Pancreas (tissue), 10 donors: ENCODE measurements at places on chromosomes 16 and 17. TPM values are rescaled to one million over a fixed set of nuclear protein-coding genes. Genes with fewer than 3 reads are reported as not detected.

The PFAS gene
- 13.3 TPM for total RNA-seq

The SLC35G6 gene
- not detected for total RNA-seq

The GDPD1 gene
- total RNA-seq, result 2.4 TPM

The PKMYT1 gene
- total RNA-seq, result 1.7 TPM

The TNFAIP1 gene
- total RNA-seq, result 53.9 TPM

The KARS1 gene
- total RNA-seq, result 70.7 TPM

DNA sequence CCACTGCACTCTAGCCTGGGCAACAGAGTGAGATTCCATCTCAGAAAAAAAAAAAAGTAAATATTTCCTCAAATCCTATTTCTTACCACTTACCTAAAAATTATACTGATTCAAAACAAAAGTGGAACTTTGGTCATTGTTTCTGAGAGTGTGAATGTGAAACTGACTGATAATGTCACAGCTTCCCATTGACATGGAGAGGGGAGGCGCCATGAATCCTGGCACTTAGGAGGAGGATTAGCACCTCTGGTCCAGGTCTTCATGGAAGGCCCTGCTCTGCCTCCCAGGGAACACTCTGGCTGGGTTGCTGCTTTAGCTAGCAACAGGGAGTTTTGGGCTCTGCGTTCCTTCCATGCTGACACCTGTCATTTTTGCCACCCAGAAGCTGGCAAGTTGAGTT, 154.3 kb upstream of the SALL1 start:
- H3K27me3 ChIP-seq, result no peaks in the 10 kb centered on the region
- H3K4me3 ChIP-seq, result no peak overlapping the region
- H3K27ac ChIP-seq, result no peak overlapping the region
- DNase-seq, result no peak
- H3K4me1 ChIP-seq, result no peaks in the 10 kb centered on the region

DNA sequence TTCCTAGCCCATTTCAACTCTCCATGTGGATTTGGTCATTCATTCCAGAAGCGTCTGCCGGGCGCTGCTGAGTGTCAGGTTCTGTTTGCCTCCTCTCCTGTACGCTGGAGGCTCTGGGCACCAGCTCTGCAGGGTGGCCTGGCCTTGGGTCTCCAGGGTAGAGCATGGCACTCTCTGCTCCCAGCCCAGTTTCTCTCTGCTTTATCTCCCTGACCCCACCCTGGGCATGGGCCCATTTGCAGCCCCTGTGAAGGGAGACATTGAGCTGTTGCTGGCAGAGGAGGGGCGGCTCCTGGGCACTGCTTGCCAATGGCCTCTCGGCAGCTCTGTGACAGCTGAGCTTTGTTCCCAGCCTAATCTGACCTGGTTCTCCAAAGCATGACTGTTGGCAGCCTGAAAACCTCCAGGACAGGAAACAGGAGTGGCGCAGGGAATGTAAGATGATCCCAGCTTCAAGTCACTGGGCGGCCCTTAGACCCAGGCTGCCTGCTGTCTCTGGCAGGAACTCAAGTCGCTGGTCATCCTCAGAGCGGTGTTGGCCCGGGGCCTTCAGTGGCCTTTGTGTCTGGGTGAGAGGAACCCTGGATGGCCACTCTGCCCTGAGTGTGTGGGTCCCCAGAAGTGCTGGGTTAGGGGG, 146.8 kb downstream of the SEC14L1 start:
- peaks cover 43% of the 10 kb centered on the region for H3K4me1 ChIP-seq
- no peaks in the 10 kb centered on the region for H3K27me3 ChIP-seq
- peak overlapping the region; percentile 91 for H3K27ac ChIP-seq
- DNase-seq, result peak; percentile 87
- H3K36me3 ChIP-seq, result no peaks in the 10 kb centered on the region

- H3K4me1 ChIP-seq, result no peaks in the 10 kb centered on the region
- no peaks in the 10 kb centered on the region for H3K36me3 ChIP-seq
- no peaks in the 10 kb centered on the region for H3K27me3 ChIP-seq
- DNase-seq, result no peak
Measured at GRCh38 chr16:88194397-88195268, 188.1 kb upstream of the ZNF469 start.
